ENCODE measurements at places on chromosomes 16 and 17.

DNA sequence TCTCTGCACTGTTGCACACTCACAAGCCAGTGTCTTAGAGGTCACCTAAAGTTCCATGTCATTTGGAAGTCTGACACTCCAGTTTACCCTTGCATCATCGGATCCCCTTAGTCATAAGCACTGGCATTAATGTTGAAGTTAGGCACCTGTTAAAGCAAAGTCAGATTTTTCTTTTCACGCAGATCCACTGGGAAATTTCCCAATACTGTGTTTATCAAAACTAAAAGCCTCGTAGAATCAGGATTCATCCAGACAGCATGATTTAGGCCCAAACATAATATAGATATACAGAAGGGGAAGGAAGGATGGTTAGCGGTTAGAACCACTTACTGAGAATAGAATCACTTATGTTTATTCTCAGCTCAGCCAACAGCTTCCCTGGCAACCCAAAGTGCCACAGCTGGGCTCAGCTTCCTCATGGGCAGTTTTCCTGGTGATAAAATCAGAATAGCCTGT, 30.1 kb upstream of the HAPSTR1 start:
- DNase-seq, result no peak

DNA sequence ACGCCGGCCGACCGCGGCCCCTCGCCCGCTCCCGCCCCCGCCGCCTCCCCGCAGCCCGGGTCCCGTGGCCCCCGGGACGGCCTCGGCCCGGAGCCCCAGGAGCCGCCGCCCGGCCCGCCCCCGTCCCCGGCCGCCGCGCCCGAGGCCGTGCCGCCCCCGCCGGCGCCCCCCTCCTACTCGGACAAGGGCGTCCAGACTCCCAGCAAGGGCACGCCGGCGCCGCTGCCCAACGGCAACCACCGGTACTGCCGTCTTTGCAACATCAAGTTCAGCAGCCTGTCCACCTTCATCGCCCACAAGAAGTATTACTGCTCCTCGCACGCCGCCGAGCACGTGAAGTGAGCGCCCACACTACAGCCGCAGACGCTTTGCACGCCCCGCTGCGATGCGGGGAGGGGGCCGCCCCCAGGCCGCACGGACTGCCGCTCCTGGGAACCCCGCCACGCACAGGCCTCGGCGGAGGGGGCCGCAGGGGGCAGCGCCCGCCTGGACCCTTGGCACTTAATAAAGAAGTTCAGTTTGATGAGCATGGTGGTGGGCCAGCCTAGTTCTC, 35.5 kb upstream of the ZC3H18 start:
- DNase-seq, result no peak

- DNase-seq, result no peak
Measured at GRCh38 chr16:83878838-83879237, 20.1 kb upstream of the MLYCD start.

DNA sequence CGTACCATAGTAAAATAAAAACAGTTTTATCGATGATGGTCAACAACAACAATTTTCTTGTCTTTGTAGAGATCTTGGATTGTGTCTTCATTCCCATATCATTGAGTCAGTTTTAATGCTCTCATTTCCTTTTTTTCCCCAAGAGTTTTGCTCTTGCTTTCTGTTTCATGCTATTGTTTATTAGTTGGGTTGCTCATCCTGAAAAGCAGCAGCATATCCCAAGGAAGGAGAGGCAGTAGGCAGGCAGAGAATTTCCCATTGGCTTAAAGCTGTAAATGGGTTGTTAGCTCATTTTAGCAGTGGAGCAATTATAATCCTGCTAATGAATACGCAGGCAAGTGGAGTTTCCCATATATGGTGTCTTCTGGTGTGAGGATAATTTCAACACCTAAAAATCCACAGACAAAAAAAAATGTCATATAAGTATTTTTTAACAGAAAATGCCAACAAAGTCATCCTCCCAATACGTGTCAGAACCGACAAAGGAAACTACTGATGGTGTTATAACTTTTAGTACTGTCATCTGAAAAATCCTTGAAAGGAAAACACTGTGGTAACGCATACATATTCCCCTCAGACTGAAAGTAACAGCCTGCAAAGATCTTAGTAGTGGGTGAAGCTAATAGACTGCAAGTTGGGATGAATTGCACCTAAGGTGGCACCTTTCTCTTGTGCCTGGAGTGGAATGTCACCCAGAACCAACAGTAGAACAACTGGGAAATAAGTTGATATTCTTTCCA, 218.3 kb downstream of the FTO start:
- no peak for DNase-seq

DNA sequence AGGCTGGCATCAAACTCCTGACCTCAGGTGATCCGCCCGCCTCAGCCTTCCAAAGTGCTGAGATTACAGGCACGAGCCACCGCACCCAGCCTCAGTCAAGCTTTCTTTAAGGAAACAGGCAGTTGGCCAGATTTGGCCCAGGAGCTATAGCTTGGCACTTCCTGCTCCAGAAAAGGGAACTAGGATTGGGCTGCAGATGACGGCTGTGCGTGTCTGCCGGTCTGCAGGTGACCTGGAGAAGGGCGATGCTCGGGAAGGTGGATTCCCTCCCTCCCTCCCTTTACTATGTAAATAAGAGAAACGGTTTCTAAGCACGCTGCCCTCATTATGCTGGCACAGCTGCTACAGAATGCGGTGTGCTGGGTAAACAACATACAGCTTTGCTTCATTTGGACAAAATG, 215.9 kb downstream of the RPTOR start:
- no peak for DNase-seq

DNA sequence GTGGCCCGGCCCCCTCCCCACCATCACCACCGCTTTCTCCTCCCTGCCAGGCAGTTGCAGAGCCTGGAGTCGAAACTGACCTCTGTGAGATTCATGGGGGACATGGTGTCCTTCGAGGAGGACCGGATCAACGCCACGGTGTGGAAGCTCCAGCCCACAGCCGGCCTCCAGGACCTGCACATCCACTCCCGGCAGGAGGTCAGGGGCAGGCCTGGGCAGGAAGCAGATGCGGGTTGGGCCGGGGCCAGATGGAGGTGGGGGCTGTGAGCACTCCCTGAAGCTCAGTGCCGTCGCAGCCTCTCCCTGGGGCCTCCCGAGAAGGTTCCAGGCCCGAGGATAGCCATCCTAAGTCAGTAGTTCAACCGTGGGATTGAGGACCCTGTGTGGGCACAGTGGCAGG, 14.2 kb upstream of the ADGRG3 start:
- DNase-seq, result no peak

- DNase-seq, result no peak
Measured at GRCh38 chr17:56482229-56482628, 111.3 kb upstream of the NOG start.

DNA sequence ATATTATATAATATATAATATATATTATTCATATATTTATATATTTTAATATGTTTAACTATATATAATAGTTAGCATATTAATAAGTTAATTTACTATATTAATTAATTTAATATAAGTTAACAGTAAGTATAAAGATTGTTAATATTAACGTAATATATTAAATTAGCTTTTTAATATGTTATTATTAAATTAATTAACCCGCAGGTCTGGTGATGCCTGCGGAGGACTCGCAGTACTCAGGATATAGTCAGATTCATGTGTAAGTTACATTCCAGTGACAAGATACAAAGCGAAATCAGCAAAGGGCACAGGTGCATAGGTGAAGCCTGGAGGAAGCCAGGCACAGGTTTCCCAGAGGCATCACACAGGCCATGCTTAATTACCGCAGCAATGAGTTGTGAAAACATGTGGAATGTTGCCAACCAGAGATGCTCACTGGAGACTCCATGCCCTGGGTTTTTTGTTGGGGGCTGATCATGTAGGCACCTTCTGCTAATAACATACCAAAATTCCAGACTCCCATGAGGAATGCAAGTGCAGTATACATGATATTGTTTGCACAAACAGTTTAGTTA, 130.4 kb upstream of the MPHOSPH6 start:
- no peak for DNase-seq

GRCh38 chr17:43671031-43671692, 9.4 kb upstream of the MEOX1 start:
- peak; percentile 11 for DNase-seq

GRCh38 chr16:4323845-4324488, 8.1 kb downstream of the GLIS2 start:
- DNase-seq, result no peak

GRCh38 chr17:67544364-67544955, 167.4 kb downstream of the PITPNC1 start:
- DNase-seq, result no peak

- DNase-seq, result no peak
Measured at GRCh38 chr17:3813171-3813570, 12.2 kb upstream of the ITGAE start.

GRCh38 chr17:17525956-17526355, 29.8 kb upstream of the RASD1 start:
- DNase-seq, result no peak

GRCh38 chr17:75959051-75959838, 18.4 kb upstream of the FBF1 start:
- no peak for DNase-seq

GRCh38 chr16:5056352-5056751, 9.4 kb downstream of the C16orf89 start:
- no peak for DNase-seq

DNA sequence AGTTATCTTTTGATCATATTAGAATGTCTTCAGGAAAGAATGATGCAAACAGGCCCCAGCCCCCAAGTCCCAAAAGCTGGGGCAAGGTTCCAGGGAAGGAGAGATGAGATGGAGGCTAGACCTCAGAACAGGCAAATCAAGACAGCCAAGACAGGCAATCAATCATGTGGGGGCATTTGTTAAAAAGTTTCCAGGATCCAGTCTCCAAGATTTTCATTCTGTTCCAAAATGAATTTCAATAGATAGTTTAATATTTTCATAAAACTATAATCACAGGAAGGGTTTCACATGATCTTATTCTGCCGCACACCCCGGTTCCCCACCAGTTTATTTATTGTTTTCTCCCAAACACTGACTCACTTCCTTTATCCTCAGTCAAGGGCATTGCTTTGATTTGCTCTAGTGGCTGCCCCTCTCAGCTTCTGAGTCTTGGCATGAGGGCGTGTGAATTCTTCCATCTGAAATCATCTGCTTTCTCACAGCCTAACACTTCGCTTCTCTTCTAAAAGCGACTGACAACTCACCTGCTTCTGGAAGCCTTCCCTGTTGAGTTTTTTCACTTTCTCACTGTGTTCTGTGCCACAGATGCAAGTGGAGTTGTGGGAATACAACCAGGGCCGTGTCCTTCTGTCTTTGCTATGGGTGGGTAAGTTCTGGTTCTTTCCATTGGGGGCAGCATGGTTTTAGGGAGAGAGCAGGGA, 12.2 kb upstream of the TERF2 start:
- DNase-seq, result peak; percentile 30

- peak; percentile 41 for DNase-seq
Measured at GRCh38 chr17:80968602-80969029, 23.0 kb upstream of the CHMP6 start.

GRCh38 chr16:20782470-20782869, 18.7 kb downstream of the ACSM3 start:
- DNase-seq, result no peak

GRCh38 chr17:63780507-63780906, 6.5 kb downstream of the DDX42 start:
- DNase-seq, result no peak

DNA sequence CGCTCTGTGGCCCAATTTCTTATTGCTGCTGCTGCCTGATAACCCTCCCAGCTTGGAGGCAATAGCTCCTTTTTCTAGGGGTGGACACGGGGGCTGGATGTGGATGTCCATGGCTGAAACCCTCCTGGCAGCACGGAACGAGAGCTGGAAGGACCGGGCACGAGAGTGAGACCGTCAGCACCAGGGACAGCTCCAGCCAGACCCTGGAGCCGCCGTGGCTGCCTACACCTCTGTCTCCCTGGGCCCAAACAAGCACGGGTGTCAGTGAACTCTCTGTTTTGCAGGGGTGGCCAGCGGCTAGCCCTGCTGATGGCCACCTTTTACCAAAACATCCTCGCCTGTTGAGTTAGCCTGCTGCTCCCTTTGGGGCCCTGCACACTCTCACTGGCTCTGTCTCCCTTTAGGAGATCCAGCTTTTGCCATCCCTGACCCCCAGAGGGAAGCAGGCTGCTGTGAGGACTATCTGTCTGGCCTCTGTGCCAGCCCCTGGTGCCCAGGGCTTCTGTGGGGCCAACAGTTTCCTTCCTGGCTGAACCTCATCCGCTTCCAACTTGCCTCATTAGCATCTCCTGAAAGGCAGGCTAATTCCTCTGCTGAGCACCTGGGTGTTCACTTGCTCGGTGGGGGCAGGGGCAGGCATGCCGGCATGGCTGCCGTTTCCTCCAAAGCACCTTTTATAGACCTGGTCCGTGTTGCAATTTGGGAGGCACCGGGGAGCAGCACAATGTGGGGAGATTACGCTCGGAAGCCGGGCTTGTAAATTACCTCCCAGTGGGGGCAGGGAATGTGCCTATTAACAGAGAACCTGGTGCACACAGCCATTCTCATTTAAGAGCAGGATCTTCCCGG, 118.1 kb downstream of the ENGASE start:
- DNase-seq, result no peak

- DNase-seq, result no peak
Measured at GRCh38 chr16:12311309-12311708, 334.8 kb downstream of the SNX29 start.

- no peak for DNase-seq
Measured at GRCh38 chr17:29629839-29630238, 7.1 kb upstream of the CORO6 start.

All from hypothalamus (tissue), 51 donors.